Pericardium fibroblast (primary cell): ENCODE measurements at places on chromosomes 16 and 17. TPM values are rescaled to one million over a fixed set of nuclear protein-coding genes. Genes with fewer than 3 reads are reported as not detected.

Gene SLC5A10
- total RNA-seq = not detected in 2 replicates

Gene MEFV
- total RNA-seq = not detected in 2 replicates

Gene MEIOC
- total RNA-seq = not detected in 2 replicates

Gene GRAP
- total RNA-seq = 0.23 and 0.26 TPM in 2 replicates

Gene DPEP1
- total RNA-seq = 2.8 and 5.5 TPM in 2 replicates

Gene TMEM114
- not detected in 2 replicates for total RNA-seq

Gene FMNL1
- total RNA-seq = 1.2 and 3.3 TPM in 2 replicates

Gene TRPV3
- 1.2 and 1.5 TPM in 2 replicates for total RNA-seq

Gene PTX4
- 1.9 TPM in 1 of 2 replicates, not detected in the other for total RNA-seq

Gene TCAP
- 0.12 and 3.8 TPM in 2 replicates for total RNA-seq

Gene ARL5C
- total RNA-seq = not detected in 2 replicates

Gene CYBC1
- 74.3 and 75.9 TPM in 2 replicates for total RNA-seq

Gene CCL16
- not detected in 2 replicates for total RNA-seq

Gene PSMD12
- total RNA-seq = 11.3 and 22.0 TPM in 2 replicates

Gene C1QTNF8
- not detected in 2 replicates for total RNA-seq
